ENCODE measurements at places on chromosomes 16 and 17.

GRCh38 chr16:50301626-50302471, 35.5 kb downstream of the ADCY7 start:
- DNase-seq: peak; percentile 40

DNA sequence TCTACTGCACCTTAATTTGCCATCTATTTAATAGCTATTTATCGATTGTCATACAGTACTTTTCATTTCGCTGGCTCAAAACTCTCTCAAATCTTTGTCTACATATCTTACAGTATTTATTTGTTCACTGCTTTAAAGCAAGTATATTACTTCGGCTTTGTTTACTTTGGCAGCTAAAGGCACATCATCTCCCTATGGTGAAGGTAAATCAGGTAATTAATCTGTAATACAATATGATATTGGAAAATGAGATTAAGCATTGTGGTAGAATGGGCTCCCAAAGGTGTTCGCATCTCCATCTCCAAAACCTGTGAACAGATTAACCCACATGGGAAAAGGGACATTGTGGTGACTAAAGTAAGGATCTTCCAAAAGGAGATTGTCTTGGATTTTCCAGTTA, 6.5 kb downstream of the TMEM170A start:
- DNase-seq: peak; percentile 0

DNA sequence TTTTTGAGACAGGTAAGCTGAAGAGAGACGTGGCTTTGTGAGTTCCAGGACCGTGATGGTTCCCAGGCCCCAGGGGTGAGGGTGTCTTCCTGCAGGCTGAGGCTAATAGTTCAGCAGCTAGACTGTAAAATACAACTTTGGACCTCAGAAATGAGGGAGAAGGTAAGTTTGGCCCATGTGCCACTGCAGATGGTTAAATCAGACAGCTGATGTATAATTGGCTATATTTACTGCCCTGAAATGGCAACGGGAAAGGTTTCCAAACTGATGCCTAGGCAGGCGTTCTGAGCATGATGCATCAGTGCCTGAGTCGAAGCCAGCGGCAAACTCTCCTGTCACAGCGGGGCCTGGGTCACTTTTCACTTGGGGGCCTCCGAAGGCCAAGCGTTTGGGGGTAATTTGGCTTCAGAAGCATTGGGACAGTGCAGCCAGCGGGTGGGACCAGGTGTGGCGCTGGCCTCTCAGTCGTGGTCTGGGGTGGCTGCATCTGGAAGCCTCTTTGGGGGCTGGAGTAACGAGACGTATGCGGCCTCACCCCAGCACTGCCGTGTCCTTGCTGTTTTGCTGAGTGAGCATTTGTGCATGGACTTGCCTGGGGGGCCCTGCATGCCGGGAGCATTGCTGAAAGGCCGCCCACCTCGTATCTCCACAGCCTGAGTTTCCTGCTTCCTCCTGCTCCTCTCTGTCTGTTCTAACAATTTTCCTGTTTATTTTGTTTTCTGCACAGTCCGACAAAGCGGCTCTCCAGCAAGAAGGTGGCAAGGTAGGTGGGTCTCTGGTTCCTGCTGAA, 31.2 kb upstream of the CAPN15 start:
- DNase-seq: no peak

- no peak for DNase-seq
These were observed 54.1 kb upstream of the NFAT5 start for GRCh38 chr16:69511651-69512050.
